ENCODE measurements at places on chromosomes 12 and 14. TPM values are rescaled to one million over a fixed set of nuclear protein-coding genes. Genes with fewer than 3 reads are reported as not detected.
A peak's percentile ranks its signal among the peaks of the same experiment; 100 is the strongest.

- H3K27me3 ChIP-seq: no peaks in the 10 kb centered on the region
- DNase-seq: no peak
- H3K36me3 ChIP-seq: no peaks in the 10 kb centered on the region
- H3K27ac ChIP-seq: no peak overlapping the region
- no peaks in the 10 kb centered on the region for H3K4me1 ChIP-seq
Observed at GRCh38 chr14:39576258-39576657, 144.0 kb upstream of the FBXO33 start.

DNA sequence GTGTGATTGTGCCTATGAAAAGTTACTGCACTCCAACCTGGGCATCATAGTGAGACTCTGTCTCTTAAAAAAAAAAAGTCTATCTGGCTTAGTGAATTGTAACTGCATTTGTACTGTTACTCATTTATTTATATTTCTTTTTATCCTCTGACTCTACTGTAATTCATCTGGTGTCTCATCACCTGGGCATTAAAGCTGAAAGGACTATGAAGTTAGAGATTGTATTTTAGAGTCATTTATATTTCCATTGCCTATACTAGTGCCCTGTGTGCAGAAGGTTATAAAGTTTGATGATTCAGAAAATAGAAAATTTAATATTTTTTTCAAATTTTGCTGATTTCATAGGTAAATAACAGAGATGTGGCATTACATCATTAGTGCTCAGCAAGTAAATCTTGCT lies 30.2 kb downstream of the BICDL1 start:
- H3K4me3 ChIP-seq: no peak overlapping the region
- no peaks in the 10 kb centered on the region for H3K27me3 ChIP-seq
- H3K36me3 ChIP-seq: no peaks in the 10 kb centered on the region
- H3K27ac ChIP-seq: no peak overlapping the region
- no peak for DNase-seq
- H3K4me1 ChIP-seq: no peaks in the 10 kb centered on the region

Gene ACADS
- total RNA-seq: 58.5 TPM

Gene AKAP3
- total RNA-seq: 2.8 TPM

- H3K4me3 ChIP-seq: no peak overlapping the region
- H3K4me1 ChIP-seq: no peaks in the 10 kb centered on the region
- H3K27me3 ChIP-seq: no peaks in the 10 kb centered on the region
- H3K36me3 ChIP-seq: no peaks in the 10 kb centered on the region
Observed at GRCh38 chr14:68325267-68325807, 467.5 kb downstream of the ZFP36L1 start.

- H3K27ac ChIP-seq: peak overlapping the region; percentile 64
- H3K36me3 ChIP-seq: no peaks in the 10 kb centered on the region
- peaks cover 6% of the 10 kb centered on the region for H3K4me1 ChIP-seq
- DNase-seq: no peak
- peak overlapping the region; percentile 85 for H3K4me3 ChIP-seq
Observed at GRCh38 chr12:402029-402389, 565 bp downstream of the CCDC77 start.

Measured in ascending aorta (tissue), 2 donors.